ENCODE measurements at places on chromosomes 1 and 21.

DNA sequence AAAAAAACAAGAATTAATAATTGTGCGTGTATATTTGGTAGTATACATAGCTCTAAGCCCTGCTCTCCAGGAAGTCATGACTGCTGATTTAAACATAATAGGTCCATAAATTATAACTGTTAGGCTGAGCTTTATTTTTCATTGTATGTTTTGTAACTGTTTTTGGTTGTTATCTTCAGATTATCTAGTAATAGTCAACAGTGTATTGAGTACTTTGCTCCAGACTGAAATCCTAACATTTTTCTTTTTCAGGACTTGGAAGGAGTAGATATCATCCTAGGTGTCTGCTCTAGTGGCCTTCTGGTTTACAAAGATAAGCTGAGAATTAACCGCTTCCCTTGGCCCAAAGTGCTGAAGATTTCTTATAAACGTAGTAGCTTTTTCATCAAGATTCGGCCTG is 90.9 kb downstream of the TMEM200B start:
- DNase-seq: no peak

GRCh38 chr1:92711473-92712165 is 73.3 kb downstream of the EVI5 start:
- no peak for DNase-seq

- DNase-seq: no peak
Observed at GRCh38 chr1:1973716-1974642, 29.6 kb downstream of the CFAP74 start.

DNA sequence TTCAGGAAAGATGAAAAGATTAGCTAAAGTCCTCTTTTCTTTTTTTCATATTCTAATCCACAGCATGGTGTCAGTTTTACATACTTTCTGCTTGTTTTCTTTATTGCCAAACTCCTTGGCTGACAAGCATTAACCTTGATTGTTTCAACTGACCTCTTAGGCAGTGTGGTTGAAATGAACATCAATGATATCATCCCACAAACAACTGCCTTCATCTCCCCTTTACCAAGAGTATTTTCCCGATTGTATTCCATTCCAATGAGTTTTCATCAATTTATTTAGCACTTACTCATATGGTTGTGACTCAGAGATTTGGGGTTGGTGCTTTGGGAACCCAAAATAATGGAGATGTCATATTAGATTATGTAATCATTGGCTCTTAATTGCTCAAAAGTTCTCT is 71.8 kb downstream of the SPAG17 start:
- DNase-seq: no peak

DNA sequence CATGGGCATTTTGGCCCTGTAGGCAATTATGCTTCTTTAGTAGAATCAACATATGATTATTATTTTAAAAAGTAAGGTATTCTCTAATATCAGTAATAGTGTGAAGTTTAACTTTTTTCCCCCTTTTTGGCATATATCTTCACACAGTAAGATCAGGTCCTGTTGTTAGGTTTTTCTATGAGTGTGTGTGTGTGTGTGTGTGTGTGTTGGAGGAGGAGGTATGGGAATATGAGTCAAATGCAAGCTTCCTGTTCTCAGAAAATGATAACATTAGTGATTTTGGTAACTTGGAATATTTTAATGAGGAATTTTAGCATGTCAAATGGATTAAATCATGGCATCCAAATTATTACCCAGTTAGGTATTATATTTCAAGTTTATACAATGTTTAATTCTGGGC is 65.8 kb upstream of the BCL10 start:
- DNase-seq: no peak

- no peak for DNase-seq
Observed at GRCh38 chr1:119347858-119348257, 20.7 kb upstream of the HAO2 start.

GRCh38 chr21:15508554-15508953 is 221.2 kb upstream of the USP25 start:
- no peak for DNase-seq

- DNase-seq: no peak
Observed at GRCh38 chr1:18783705-18784481, 75.6 kb downstream of the TAS1R2 start.

- DNase-seq: no peak
Observed at GRCh38 chr21:43731476-43731875, 12.5 kb downstream of the PDXK start.

DNA sequence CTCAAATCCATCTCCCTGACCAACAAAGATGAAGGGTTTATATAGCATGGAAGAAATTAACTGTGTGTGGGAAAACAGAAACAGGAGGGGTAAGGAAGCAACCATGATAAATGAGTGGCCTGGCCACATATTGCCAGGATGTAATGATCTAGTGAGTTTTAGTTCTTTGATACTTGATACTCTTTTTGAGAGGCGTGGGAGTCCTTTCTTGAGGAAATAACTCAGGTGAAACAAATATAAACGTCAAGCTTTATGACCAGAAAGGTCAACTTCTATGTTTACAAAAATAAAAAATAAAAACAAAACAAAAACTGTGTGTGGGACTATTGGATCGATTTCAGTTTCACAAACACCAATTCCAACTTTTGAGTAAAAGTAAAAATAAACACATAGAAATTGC is 860.8 kb upstream of the B3GALT2 start:
- no peak for DNase-seq

DNA sequence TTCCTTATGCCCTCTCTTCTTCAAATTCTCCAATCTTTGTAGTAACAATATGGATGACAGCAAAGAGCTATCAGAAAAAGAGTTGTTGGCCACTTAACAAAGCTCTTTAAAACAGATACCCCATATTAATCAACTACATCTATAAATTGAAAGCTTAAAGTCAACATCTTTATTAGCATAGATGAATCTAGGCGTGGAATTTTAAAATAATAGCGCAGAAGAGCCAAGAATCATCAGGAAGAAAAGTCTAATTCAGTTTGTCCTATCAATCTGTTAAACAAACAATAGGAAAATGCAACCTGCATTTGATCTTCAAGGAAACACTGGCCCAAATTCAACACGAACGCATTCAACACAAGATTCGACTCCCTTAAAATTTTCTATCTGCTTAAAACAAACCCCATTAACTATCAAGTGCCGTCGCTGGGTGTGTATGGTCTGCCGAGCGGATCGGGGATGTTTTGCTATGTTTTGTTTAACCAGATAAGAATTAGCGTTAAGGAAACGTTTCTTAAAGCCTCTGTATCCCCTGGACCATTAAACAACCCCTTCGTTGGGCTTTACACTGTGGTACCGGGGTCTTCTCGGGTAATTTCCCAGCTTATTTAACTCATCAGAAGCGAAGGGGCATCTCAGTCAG is 1.0 kb downstream of the LYST start:
- DNase-seq: no peak

DNA sequence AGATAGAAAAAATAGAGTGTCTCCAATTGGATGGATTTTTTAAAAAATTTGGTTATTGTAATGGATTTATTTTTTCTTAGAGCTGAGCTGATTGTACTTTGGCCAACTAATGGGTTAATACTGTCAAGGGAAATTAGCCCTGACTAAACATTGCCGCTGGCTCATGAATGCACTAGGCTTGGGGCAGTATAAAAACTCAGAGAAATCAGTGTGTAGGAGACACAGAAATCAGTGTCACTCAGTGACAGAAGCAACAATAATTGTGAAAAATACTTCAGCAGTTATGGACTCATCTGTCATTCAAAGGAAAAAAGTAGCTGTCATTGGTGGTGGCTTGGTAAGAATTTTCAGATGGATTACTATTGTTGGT is at the start of gene KMO:
Gene KMO, plus strand, starts transcription at position 217 of the 370 bp plus-strand sequence. Its CDS starts 67 bp downstream, at position 284.
- DNase-seq: no peak

- no peak for DNase-seq
Observed at GRCh38 chr21:28738882-28739281, 253.8 kb downstream of the LTN1 start.

DNA sequence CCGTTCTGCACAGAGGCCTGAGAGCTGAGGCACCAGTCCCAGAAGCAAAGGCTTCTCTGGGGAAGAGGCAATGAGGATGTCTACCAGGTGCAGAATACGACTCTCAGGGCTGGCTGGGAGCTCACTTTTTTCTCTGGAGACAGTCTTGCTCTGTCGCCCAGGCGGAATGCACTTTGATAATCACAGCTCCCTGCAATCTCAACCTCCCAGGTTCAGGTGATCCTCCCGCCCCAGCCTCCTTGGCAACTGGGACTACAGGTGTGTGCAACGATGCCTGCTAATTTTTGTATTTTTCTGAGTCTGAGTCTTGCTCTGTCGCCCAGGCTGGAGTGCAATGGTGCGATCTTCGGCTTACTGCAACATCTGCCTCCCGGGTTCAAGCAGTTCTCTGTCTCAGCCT is 17.6 kb downstream of the NADK start:
- DNase-seq: no peak

DNA sequence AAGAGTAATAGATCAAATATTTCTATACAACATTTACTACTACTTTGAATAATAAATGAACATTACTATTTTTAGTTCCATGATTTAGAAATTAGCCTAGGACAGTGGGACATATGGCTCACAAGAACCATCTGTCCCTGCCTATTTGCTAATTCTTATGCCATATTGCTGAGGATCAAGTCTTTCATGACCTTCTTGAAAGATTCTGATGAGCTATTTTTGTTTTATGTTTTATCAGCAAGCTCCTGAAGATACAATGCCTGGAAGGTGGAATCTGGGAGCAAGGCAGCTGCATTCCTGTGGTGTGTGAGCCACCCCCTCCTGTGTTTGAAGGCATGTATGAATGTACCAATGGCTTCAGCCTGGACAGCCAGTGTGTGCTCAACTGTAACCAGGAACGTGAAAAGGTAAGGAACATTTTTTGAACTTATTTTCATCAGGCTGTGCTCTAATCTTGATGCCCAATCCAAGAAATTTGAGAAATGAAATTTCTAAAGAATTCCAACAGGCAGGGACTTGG is 326.7 kb downstream of the PAPPA2 start:
- DNase-seq: no peak

- DNase-seq: no peak
Observed at GRCh38 chr1:191240925-191241324, 763.3 kb upstream of the BRINP3 start.

DNA sequence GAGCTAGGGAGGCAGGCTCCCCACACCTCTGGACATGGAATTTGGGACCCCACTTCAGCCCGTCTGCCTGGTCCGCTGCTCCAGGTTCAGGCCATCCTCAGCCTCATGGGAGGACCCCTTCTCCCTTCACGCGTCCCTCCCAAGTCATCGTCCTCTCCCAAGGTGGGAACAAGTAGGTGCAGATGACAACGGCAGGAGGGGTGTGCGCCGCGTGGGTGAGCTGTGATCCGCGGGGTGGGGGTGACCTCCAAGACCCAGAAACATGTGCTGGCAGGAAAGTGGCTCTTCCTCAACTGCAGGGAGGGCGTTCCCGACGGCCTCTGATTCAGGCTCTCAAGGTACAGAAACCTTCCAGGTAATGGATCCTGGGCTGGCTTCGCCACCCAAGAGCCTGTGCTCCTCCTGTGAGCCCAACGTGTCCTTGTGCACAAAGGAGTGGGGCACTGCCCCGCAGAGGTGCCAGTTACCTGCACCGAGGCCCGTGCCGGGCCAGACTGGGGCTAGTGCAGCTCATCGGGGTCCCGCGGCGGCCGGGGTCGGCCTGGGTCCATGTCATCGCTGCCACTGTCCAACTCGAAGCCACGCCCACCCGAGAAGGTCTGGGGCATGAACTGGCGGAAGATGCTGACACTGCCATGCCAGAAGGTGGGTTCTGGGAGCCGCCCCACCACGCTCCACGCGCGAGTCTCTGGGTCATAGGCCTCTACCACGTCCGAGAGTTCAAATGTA is 9.6 kb downstream of the KLHL21 start:
- no peak for DNase-seq

DNA sequence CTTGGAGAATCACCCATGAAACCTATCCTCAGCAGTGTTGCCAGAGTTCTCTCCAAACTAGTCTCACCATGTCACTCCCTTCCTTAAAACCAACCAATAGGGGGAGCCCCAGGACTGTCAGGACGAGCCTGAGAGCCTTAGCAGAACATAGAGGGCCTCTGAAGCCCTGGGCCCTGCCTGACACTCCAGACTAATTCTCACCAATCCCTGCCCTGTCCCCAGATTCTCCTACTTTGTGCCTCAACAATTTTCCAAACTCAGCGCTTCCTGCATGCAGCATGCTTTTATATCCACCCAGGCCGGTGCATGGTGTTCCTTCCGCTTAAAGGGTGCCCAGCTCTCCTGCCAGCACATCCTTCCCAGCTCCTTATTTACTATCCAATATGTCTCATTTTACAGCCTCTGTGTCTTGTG is 42.7 kb downstream of the HSD3B1 start:
- peak; percentile 81 for DNase-seq

DNA sequence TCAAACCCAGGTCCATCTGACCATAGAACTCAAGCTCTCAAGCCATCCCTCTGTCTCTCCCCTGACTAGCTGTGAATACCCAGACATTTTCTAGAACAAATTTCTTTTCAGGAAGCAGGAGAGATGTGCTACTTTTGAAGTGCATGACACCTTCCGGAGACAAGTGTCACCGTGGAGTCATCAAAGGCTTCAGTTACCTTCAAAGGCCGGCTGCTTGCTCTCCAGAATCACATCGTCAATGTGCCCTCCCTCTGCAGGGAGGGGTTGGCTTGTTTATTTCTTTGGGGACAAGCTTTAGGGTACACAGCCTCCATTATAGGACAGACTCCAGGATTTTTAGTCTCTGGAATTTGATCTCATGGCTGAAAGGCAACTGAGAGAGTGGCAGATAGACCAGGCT is 37.7 kb upstream of the IGSF21 start:
- no peak for DNase-seq

DNA sequence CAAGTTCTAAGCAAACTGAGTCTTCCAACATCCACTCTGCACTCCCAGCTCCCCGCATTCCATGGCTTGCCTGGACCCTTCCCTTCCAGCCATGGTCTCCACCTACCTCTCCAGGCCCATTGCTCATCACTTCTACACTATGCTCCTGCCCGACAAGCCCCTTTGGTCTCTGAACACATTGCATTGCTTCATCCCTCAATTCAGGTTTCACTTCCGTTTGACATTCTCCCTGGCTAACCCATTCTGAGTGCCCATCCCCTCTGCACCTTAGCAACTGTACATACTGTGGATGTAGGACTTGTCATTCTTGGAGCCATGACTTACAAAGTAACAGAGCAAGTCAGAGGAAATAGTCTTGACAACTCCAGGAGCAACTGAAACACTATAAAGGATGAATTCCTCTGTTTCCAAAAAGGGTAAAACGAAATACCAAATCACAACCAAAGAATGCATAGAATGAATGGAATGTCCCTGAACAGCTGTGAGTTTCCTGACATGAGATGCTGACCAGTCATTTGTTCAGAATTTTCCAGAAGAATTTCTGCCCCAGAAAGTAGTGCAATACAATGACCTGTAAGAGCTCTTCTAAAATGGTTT is 66.7 kb downstream of the KCNJ6 start:
- DNase-seq: no peak

DNA sequence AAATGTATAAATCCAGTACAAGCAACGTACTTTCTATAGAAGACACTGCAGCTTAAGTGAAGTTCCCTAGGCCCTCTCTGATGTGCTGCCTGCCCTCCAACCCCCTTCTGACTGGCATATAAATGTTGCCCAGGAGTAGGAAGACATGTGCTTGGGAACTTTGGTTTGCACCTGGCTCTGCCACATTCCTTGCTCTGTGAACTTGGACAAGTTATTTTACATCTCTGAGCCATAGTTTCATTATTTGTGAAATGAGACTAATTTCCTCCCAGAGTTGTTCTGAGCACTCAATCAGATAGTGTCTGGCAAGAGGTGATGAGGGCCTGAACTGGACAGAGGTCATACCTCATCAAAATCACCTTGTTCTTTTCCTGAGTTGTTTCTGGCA is 3.5 kb upstream of the PHC2 start:
- no peak for DNase-seq

Measured in head of caudate nucleus (tissue), 42 donors.